Activated CD4-positive, alpha-beta T cell treated with anti-CD3 and anti-CD28 coated beads for 1 hour (primary cell): ENCODE measurements at places on chromosomes 5 and 9.

- no peak for DNase-seq
Measured at GRCh38 chr5:91142819-91143218, 240.3 kb downstream of the ARRDC3 start.

GRCh38 chr5:29642601-29643000 is 1550.9 kb upstream of the CDH6 start:
- DNase-seq = no peak

- no peak for DNase-seq
Measured at GRCh38 chr9:95382433-95382832, 64.9 kb upstream of the FANCC start.

- no peak for DNase-seq
Measured at GRCh38 chr5:169646856-169647255, 9.8 kb downstream of the DOCK2 start.

- DNase-seq = no peak
Measured at GRCh38 chr9:132218208-132218607, 56.4 kb downstream of the NTNG2 start.
